ENCODE measurements at places on chromosomes 12 and 14. TPM values are rescaled to one million over a fixed set of nuclear protein-coding genes. Genes with fewer than 3 reads are reported as not detected.

DNA sequence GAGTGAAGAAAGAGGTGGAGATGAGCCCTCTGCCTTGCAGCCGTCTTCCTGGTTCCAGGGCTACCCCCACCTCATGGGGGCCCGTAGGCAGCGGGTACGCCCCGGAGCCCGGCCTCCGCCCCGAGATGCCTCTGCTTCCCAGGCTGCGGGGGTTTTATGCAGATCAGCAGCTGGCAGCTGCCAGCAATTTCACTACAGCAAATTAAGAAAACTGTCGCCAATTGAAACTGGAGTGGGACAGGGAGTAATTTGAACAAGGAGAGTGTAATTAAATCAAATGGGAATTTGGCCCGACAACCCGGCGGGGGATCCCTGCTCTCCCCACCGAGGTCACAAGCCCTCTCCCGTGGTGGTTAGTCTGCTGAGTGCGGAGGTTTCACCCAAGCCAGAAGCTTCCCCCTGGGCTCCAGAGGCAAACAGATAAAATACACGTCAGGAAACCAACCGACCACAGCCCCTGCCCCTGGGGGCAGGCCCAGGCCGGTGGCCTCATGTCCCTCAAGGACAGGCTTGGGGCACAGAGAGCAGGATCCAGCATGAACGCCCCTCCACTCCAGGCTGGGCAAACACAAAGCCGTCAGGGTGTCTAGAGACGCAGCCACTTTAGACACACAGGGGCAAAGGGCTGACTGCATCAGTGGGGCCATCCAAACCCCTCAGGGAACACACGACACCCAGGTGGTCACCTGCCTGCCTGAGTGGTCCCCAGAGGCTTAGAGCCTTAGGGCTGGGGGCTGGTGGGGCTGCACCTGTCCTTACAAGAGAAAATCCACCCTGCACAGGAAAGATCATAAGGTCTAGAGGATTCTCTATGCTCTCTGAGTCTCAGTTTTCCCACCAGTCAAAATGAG lies 53.8 kb downstream of the TESC start:
- peak; percentile 32 for DNase-seq
- H3K36me3 ChIP-seq = no peaks in the 10 kb centered on the region
- no peaks in the 10 kb centered on the region for H3K27me3 ChIP-seq
- H3K4me3 ChIP-seq = peak overlapping the region; percentile 49
- H3K4me1 ChIP-seq = peaks cover 13% of the 10 kb centered on the region
- no peak overlapping the region for H3K27ac ChIP-seq

Gene KRT4
- not detected for total RNA-seq

Gene RPGRIP1
- total RNA-seq = not detected

- H3K4me1 ChIP-seq = peaks cover 64% of the 10 kb centered on the region
- no peaks in the 10 kb centered on the region for H3K36me3 ChIP-seq
These were observed 14.3 kb upstream of the FBXL14 start for GRCh38 chr12:1608713-1609119.

DNA sequence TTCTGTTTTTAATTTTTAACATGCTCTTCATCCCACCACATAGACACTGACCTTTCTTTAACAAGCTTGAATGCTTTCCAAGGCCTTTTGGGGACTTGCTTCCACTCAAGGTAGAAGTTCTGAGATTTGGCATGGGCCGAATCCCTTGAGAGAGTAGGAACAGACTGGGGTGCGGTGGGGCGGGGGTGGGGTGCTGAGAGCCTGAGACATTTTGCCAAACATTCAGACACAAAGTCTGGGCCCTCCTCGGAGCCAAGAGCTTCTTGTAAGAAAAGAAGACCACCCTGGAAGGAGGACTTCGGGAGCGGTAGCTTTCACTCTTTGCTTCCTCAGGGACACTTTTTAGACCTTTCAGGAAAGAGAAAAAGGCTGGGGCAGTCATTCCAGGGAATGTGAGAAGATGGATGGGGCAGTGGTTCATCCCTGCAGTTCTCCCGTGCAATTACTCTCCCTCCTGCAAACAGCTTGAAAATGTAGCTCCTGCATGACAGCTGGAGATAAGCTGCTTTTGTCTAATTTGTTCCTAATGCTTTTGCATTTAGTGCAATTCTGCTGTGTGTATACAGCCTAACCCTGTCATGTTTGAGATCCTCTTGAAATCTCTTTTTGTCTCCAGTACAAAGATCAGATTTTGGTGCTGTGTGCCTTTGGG lies 16.3 kb upstream of the MYO1H start:
- no peaks in the 10 kb centered on the region for H3K27me3 ChIP-seq
- H3K36me3 ChIP-seq = no peaks in the 10 kb centered on the region
- no peak overlapping the region for H3K4me3 ChIP-seq

Gene TMEM233
- total RNA-seq = 5.6 TPM

Gene TAS2R19
- total RNA-seq = 2.5 TPM

DNA sequence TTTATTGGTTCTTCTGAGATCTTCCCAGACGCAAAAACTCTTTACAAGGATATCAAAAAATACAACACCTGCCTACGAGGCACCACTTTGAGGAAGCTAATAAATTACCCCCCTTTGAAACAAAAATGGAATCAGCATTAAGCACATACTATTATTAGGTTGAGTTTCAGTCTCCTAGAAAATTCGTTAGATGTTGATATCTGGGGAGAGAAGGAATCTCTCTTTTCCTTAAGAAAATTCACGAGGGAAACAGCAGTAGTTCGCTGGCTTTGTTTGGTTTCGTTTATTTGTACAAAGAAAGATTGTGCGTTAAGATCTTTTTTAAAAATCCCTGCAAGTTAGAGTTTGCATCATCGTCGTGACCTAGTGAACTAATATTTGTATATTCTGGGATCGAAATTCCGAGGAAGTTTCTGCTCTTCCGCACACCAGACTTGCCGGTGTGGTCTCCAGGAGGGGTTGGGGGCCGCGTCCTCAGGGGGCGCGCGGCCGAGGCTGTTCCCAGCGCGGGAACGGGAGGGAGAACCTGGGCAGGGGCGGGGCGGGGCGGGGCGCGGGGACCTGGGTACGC lies 12.1 kb downstream of the NKX2-1 start:
- H3K4me3 ChIP-seq = no peak overlapping the region
- no peak overlapping the region for H3K27ac ChIP-seq
- no peak for DNase-seq
- H3K4me1 ChIP-seq = no peaks in the 10 kb centered on the region

GRCh38 chr12:71938728-71939385 lies at the start of gene TPH2:
Gene TPH2, plus strand, starts transcription at chr12:71938845. Its CDS starts 142 bp downstream, at chr12:71938987.
- no peaks in the 10 kb centered on the region for H3K36me3 ChIP-seq
- no peak within 1 kb of the TSS for H3K4me3 ChIP-seq
- H3K27me3 ChIP-seq = no peaks in the 10 kb centered on the region
- H3K4me1 ChIP-seq = no peaks in the 10 kb centered on the region
- peak; percentile 81 for DNase-seq

DNA sequence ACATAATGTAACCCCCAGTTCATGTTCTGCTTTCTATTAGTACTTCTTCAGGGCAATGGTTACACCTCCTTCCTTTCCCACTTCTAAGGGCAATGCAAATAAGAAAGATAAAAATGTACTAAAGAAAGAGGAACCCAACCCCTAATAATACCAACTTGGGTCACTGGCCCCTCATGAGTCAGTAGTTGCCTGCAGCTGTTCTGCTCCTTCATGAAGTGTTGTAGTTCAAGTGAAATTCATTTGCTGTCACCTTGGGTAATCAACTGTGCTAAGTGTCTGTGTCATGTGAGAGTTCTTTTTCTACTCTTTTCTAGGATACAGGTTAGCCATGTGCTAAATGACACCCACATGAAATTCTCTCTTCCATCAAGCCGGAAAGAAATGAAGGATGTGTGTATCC lies 91.8 kb downstream of the PLXNC1 start:
- no peaks in the 10 kb centered on the region for H3K36me3 ChIP-seq
- no peak overlapping the region for H3K27ac ChIP-seq
- H3K27me3 ChIP-seq = no peaks in the 10 kb centered on the region
- H3K4me3 ChIP-seq = no peak overlapping the region
- H3K4me1 ChIP-seq = no peaks in the 10 kb centered on the region
- no peak for DNase-seq

Gene SLC25A47
- 0.08 TPM for total RNA-seq

Data from SJCRH30 (cell line).